ENCODE measurements at places on chromosomes 2 and 18. TPM values are rescaled to one million over a fixed set of nuclear protein-coding genes. Genes with fewer than 3 reads are reported as not detected.

Gene REL
- 24.0 TPM for total RNA-seq

Gene MALL
- total RNA-seq = not detected

Gene DSC2
- total RNA-seq = not detected

Gene SIX2
- total RNA-seq = not detected

DNA sequence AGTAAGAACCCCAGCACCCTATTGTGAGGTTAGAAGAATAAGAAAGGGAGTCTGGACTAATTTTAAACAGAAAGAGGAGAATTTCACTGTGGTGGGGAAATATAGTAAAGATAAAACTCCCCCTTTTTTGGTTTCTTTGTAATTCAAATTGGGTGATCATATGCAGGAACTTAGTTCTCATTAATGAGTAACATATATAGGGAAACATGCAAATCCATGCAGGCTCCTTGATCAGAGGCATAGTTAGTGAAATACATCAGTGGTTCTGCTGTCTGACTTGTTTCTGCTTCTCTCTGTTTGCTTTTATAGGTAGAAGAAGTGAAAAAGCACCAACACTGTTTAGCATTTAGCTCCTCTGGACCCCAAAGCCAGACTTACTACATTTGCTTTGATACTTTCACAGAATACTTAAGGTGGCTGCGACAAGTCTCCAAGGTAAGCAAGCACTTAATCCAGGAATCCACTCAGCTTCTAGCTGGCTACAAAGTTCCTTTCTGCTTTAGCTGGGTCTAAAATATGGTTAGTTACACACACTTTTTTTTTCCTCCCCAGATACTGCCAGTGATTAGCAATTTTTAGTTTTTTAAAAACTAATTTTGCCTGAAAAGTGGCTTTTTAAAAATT is 123.2 kb downstream of the PHLPP1 start:
- peaks cover 15% of the 10 kb centered on the region for H3K4me1 ChIP-seq
- H3K4me3 ChIP-seq = no peak overlapping the region

DNA sequence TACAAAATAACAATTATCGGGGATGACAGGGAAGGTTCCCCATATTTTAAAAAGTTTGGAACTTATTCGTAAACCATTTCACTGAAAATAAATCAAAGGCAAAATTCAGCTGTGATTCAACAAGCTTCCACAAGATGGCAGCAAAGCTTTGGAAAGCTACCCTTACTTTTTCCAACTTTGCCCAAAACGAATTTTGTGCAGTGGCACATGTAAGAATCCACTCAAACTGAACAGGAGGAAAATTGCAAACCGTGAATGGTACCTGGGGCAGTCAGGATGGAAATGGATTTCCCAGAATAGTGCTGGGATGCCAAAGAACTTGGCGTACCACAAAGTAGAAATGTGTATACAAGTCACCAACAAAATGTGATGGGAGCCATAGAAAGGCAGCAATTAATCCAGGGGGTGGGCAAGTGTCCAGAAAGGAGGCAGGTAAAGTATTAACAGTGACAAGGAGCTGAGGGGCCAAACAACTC is 10.7 kb downstream of the RPL31 start:
- peaks cover 32% of the 10 kb centered on the region for H3K4me1 ChIP-seq
- H3K4me3 ChIP-seq = no peak overlapping the region
- DNase-seq = peak; percentile 25
- H3K27me3 ChIP-seq = no peaks in the 10 kb centered on the region

DNA sequence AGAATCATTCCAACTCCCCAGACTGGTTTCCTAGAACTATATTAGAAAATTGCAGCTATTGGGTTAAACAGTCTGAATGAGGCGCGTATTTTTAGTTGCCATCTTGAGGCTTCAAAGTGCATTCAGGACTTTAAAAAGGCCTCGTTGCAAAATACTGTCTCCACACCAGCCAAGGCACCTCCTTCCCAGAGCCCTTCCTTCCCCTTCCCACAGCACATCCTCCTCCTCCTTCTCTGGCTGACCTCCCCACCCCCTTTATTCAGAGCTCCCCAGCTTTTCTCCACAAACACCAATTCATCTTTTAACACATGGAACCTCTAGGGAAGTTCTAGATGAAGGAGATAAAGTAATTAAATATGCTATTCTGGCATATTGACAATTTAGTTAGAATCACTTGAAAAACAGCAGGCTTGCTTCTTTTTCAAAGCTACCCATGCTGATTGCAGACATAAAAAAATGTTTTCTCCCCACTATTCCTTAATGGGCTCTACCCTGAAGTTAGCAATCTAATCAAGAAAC is 90.3 kb downstream of the RTP5 start:
- no peak overlapping the region for H3K27ac ChIP-seq
- H3K4me1 ChIP-seq = no peaks in the 10 kb centered on the region
- no peak overlapping the region for H3K4me3 ChIP-seq
- peaks cover 3% of the 10 kb centered on the region for H3K27me3 ChIP-seq
- H3K36me3 ChIP-seq = no peaks in the 10 kb centered on the region

DNA sequence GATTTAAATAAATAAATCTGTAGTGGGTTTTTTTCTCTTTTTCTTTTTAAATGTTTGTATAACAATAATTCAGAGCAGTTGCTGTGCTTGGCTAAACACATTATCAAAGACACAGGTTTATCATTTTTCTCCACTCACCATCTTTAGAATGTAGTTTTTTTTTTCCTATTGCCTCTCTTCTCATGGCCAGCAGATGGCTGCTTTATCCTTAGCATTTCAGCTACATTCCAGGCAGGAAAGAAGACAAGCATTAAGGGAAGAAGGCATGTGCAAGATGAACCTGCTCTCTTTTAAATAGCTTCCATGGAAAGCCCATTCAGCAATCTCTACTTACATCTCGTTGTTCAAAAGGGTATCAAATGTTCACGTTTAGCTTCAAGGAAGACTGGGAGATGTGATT is 42.6 kb downstream of the ARHGAP15 start:
- H3K36me3 ChIP-seq = peaks cover 49% of the 10 kb centered on the region
- peaks cover 38% of the 10 kb centered on the region for H3K4me1 ChIP-seq
- DNase-seq = no peak
- H3K27ac ChIP-seq = no peak overlapping the region
- H3K27me3 ChIP-seq = no peaks in the 10 kb centered on the region

DNA sequence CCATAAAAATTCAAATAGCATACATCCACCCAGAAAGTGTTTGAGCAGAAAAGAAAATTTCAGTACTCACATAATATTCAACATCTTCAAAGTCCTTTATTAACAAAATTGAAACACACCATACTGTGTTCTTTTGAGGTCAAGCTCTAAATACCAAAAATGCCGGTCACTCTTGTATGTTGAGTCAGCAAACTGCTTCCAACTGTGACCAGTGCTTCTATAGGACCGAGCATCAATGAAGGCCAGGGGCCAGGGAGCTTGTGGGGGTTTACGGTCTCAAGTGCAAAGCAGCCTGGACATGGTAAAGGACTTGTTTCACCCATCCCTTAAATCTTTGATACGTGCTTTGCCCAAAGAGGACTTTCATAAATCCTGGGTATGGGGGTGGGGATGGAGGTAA is 112.7 kb upstream of the REV1 start:
- no peaks in the 10 kb centered on the region for H3K36me3 ChIP-seq
- H3K4me1 ChIP-seq = no peaks in the 10 kb centered on the region
- peaks cover 6% of the 10 kb centered on the region for H3K27me3 ChIP-seq
- DNase-seq = no peak
- H3K4me3 ChIP-seq = no peak overlapping the region

- H3K4me3 ChIP-seq = no peak overlapping the region
- H3K4me1 ChIP-seq = peaks cover 7% of the 10 kb centered on the region
- peaks cover 2% of the 10 kb centered on the region for H3K27me3 ChIP-seq
- no peak overlapping the region for H3K27ac ChIP-seq
- H3K36me3 ChIP-seq = no peaks in the 10 kb centered on the region
These were observed 52.7 kb downstream of the DSEL start for GRCh38 chr18:67463829-67464228.

All from activated CD4-positive, alpha-beta memory T cell treated with anti-CD3 and anti-CD28 coated beads, Interleukin-2, amount 10 ng/mL, durations not matched to agents 7 days and 5 days (primary cell).